Osteocyte (in vitro differentiated cells): ENCODE measurements at places on chromosomes 5 and 9. TPM values are rescaled to one million over a fixed set of nuclear protein-coding genes. Genes with fewer than 3 reads are reported as not detected.

Gene SHC3
- total RNA-seq, result 0.05 and 0.21 TPM in 2 replicates

Gene TRIM36
- total RNA-seq, result 11.1 and 13.3 TPM in 2 replicates

Gene TEX48
- total RNA-seq, result not detected in 2 replicates

Gene GARIN3
- not detected in 2 replicates for total RNA-seq

Gene CATSPER3
- total RNA-seq, result not detected in 2 replicates

Gene DOCK8
- total RNA-seq, result not detected in 2 replicates

Gene CCNI2
- not detected in 2 replicates for total RNA-seq

Gene SHOC1
- total RNA-seq, result not detected in 2 replicates

Gene SPINK6
- not detected in 2 replicates for total RNA-seq

Gene CEP72
- 5.4 and 7.6 TPM in 2 replicates for total RNA-seq

Gene TSSK1B
- total RNA-seq, result 0.21 and 0.42 TPM in 2 replicates

Gene TMEM161B
- 11.3 and 11.9 TPM in 2 replicates for total RNA-seq

Gene LCN15
- total RNA-seq, result not detected in 2 replicates

Gene CAVIN4
- 1.1 and 1.6 TPM in 2 replicates for total RNA-seq

Gene PSIP1
- total RNA-seq, result 77.5 and 78.1 TPM in 2 replicates

Gene MAMDC2
- 11.3 and 11.8 TPM in 2 replicates for total RNA-seq

Gene GARNL3
- total RNA-seq, result 5.3 and 6.0 TPM in 2 replicates

Gene OLFML2A
- 146 and 169 TPM in 2 replicates for total RNA-seq
